BJ (cell line): ENCODE measurements at places on chromosomes 7 and 10. TPM values are rescaled to one million over a fixed set of nuclear protein-coding genes. Genes with fewer than 3 reads are reported as not detected.

DDX21 gene
- polyA plus RNA-seq, result 21.9 and 46.2 TPM in 2 replicates

DNA sequence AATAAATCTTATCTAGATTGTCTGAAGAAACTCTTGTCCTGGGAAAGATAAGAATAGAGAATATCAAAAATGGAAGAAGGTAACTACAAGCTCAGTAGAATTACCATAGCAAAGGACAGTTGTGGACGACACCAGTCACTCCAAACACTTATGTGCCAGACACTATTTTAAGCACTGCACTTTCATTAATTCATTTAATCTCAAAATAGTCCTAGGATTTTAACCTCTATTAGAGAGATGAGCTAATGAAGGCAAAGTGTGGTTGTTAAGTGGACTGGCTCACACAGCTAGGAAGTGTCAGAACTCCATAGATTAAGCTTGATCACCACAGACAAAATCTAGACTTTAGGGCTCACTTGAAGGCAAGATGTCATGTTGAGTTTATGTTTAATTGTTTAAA, 168.9 kb downstream of the CDC14C start:
- no peak for DNase-seq

CRYGN gene
- 0.07 and 0.10 TPM in 2 replicates for polyA plus RNA-seq

- no peak for DNase-seq
These were observed 1195.7 kb upstream of the SORCS1 start for GRCh38 chr10:108360187-108360586.

CNPY1 gene
- not detected in 2 replicates for polyA plus RNA-seq
